ELF-1 (cell line): ENCODE measurements at places on chromosomes 11 and 22.

- no peak for DNase-seq
Observed at GRCh38 chr11:112520354-112520753, 259.7 kb upstream of the PLET1 start.

- no peak for DNase-seq
Observed at GRCh38 chr11:22459048-22459447, 120.9 kb downstream of the SLC17A6 start.

- DNase-seq, result peak; percentile 52
Observed at GRCh38 chr11:70128435-70128906, 50.4 kb downstream of the ANO1 start.

- no peak for DNase-seq
Observed at GRCh38 chr11:108663154-108663877, 1.6 kb upstream of the DDX10 start.

DNA sequence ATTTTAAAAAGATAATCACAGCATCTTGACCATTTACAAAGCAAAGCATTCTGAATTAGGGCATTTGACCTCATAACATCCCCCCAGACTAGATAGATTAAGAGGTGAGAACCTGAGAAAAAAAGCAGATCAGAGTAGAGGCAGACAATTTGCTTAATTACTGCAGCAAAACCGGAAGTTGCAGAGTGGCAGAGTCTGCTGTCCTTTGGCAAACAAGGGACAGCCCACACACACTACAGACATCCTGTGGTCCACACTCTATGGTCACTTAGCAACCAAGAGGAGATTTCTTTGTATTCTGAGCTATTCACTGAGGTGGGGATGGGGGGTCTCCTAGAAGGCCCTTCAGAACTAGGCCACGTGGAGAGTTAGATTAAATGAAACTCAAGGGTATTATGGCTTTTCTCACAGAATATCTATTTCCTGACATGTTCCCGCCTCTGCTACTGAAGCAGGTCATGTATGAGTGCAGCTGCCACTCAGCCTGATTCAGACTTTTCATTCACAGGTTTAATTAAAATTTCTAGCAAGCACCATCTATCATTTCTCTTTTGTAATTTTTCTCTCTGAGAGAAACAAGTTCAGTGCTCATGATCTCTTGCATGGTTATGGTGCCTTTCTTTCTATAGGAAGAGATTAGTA is 48.5 kb downstream of the SVIP start:
- DNase-seq, result no peak
